ENCODE measurements at places on chromosomes 7 and 10. TPM values are rescaled to one million over a fixed set of nuclear protein-coding genes. Genes with fewer than 3 reads are reported as not detected.

DNA sequence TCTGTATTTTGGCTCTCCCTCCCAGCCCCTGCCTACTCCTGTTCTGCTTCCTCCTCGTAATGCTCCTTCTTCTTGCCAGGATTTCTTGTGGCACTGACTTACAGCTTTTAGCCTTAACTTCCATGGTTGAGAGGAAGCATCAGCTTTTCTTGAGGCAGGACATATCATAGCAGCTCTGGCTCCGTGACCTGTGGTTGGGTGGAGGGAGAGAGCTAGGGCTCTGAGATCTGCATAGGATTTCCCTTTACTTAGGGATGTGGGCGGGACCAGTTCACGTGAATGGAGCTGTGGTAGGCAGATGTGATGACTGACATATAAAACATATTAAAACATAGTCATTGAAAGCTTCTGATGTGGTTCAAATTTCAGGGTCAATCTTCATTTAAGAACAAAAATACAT is 10.6 kb upstream of the RAB11FIP2 start:
- no peak for DNase-seq

- DNase-seq, result no peak
These were observed 201.2 kb downstream of the LHFPL3 start for GRCh38 chr7:104529567-104529966.

DNA sequence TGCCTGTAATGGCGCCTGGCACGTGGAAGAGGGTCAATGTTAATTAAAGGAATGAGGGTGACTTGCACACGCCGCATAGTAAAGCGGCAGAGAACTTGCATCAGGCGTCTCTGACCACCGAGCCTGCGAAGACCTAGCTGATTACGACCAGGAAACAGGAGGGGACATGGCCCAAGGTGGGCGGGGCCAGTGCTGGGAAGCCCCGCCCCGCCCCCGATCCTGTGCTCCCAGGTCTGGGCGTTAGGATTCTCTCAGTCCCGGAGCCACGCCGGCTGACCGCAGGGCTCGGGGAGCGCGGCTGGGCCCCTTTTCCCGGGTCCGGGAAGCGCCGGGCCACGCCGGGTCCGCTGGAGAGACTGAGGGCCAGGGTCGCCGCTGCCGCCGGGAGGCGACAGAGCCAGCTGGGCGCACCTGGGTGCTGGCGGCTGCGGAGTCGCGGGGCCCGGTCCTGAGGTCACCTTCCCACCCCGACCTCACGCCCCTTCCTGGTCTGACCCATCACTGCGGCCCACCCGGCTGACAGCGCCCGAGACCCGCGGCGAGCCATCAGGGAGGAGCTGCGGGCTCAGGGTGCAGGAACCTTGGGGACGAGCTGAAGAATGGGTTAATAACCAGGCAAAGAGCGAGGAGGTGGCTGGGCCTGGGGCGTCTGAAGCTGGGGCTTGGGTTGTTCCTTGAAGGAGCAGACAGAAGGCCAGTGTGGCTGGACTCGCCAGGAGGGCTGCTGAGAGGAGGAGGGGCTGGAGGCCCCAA is 23.0 kb upstream of the GRID1 start:
- DNase-seq, result no peak

- DNase-seq, result no peak
These were observed 101.4 kb downstream of the SEMA3E start for GRCh38 chr7:83547526-83547925.

DNA sequence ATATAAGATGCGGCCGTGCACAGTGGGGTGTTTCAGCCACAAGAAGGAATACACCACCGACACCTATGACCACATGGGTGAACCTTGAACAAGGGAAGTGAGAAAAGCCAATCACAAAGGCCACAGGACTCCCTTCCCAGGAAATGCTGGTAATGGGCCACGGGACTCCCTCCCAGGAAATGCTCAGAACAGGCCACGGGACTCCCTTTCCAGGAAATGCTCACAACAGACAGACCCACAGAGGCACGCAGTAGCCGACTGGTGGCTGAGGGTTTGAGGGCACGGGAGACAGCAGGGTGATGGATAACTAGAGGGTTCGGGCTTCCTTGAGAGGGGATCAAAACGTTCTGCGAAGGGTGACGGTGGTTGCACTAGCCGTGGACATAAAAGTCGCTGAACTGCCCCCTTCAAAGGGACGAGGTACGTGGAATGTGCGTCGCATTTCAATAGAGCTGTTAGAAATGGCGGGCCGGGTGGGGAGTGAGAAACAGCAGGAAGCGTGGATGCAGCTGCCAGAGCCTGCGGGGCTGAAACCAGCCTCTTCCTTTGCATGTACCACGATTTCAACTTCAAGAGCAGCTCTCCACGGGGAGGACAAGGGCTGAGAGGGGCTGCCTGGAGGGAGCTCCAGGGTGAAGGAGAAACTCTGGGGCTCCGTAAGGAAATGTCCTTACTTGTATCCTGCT is 274.0 kb downstream of the ELFN1 start:
- no peak for DNase-seq

DNA sequence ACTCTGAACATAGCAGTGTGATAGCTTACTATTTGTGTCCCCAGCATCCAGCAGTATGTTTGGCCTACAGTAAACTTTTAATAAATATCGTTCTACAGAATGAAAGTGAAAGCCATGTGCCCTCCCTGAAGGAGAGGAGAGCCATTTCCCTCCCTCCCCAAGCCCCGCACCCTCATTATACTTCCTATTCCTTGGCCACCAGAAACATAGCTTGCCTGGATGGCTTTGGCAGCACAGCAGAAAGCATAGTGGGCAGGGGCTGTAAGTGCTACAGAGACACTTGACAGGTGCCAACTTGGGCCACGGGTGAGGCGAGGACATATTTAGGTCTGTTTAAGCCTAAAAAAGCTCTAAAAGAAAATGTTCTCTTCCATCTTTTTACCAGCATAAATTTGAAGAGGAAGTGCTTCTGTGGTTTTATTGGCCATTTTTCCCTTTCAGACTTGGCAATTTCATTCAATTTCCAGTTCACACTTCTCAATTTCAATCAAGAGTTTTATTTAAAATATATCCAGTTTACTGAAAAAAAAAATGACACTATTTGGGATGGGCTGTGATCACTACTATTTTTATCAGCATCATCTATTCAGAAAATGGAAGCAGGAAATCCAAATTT is 12.7 kb downstream of the HHEX start:
- DNase-seq, result no peak

DNA sequence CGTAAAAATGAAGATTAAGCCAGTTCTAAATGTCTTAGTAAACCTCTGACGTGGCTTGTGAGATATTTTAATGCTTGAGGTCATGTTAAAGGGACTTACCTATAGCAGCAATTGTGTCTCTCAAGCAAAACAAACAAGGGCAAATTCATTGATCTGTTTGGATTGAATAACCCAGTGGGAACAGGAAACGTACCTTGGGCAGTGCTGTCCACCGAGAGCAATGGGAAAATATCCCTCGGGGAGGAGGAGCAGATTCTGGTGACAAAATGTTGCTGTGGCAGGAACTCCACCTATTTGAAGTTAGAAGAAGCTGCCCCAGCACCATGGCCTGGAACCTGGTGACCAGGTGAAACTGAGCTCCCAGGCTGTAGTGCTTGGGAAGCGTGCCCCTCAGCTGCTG is 107.1 kb upstream of the FZD8 start:
- no peak for DNase-seq

GRCh38 chr10:102962267-102962666 is 44.2 kb downstream of the CNNM2 start:
- no peak for DNase-seq

DNA sequence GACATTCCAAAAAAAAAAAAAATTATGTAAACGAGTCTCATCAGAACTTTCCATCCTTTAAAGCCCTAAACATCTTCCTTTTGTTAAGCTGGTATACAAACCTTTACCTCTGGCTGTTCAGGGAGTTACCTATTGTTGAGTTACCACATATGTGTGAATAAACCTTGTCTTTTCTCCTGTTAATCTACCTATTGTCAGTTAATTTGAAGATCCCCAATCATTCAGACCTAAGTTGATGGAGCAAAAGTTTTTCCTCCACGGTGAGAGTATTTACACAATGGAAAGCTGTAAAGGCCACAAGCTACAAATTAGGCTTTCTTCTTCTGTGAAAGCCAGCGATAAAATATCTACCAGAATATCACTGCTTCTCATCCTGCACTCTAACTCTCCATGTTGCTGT is 80.3 kb downstream of the SKAP2 start:
- DNase-seq, result no peak

DNA sequence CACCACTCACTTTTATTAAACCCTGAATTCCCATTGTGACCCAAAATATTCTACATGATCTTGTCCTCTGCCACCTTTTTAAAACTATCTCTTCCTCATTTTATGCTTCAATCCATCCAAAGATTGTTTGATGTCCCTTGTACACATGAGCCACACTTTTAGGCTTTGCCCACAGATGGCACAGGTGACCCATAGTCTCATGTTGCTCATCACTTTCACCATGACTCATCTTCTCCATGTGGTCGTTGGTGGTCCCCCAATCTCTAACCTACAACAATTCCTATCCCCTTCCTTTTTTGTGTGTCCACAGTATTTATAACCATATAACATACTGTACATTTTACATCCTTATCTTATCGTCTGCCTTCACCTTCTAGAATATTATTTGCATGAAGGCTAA is 271.5 kb upstream of the ZWINT start:
- no peak for DNase-seq

Gene MUC3A
- polyA plus RNA-seq, result not detected

Gene GBX1
- not detected for polyA plus RNA-seq

Measured in naive thymus-derived CD4-positive, alpha-beta T cell (primary cell).